ENCODE measurements at places on chromosomes 12 and 14. TPM values are rescaled to one million over a fixed set of nuclear protein-coding genes. Genes with fewer than 3 reads are reported as not detected.

PSMC6 gene
- polyA plus RNA-seq: 88.8 TPM

SIX6 gene
- polyA plus RNA-seq: not detected

TPH2 gene
- polyA plus RNA-seq: not detected

SERPINA5 gene
- not detected for polyA plus RNA-seq

WSCD2 gene
- 1.7 TPM for polyA plus RNA-seq

MYO1H gene
- polyA plus RNA-seq: 0.25 TPM

DNA sequence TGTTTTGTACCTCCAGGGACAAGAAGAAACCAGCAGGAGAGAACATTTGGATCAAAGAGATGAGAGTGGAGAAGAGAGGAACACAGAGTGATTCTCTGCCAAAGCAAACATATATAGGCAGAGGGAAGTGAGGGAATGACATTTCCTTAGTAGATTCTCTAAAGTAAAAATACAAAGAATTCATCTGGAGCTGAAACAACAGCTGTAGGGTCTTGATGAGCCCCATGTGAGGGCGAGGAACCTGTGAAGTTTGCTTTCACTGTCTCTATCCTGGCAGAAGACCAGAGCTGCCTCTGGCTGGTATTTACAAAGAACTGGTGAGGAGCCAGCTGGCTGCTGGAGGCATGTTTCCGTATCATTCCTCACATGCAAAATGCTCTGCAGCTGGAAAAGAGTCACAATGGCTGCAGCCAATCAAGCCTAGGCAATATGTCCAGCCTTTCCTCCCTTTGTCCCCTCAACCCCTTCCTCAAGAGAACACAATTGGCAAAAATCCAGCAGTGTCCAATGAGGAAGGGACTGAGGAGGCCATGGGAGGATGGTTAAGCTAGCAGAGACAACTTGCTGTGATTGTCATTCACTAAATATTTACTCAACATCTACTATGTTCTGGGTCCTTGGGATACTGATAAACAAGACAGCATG lies 122.5 kb downstream of the PHLDA1 start:
- peak; percentile 89 for DNase-seq

DNA sequence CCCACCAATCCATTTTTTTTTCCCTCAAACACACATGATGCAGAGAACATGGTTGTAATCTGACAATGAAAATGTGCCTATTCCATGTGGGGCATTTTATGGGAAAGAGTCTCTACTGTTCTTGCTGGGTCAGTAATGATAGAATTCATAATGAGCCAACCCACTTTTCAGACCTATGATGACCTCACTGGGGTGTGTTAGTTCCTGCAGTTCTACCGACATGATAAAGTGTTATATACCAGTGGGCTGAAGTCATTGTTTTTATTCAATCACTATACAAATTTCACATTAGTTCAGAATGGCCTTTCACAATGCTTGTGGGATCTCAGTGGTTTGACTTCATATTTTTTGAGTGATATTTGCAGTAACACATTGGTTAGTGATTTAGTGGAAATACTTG lies 47.5 kb downstream of the PPFIBP1 start:
- DNase-seq: no peak

DNA sequence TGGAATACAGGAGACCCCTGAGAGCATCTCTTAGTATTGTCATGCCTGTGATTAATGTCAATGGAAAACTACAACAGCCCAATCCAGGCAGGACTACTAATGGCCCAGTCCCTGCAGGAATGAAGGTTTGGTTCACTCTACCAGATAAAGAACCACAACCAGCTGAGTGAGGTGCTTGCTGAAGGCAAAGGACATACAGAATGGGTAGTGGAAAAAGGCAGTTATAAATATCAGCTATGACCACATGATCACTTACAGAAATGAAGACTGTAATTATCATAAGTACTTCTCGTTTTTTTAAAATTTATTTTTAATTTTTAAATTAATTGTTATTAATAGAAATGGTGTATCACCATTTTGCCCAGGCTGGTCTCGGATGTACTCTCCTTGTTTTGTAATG lies 17.2 kb upstream of the LPCAT3 start:
- DNase-seq: no peak

DNA sequence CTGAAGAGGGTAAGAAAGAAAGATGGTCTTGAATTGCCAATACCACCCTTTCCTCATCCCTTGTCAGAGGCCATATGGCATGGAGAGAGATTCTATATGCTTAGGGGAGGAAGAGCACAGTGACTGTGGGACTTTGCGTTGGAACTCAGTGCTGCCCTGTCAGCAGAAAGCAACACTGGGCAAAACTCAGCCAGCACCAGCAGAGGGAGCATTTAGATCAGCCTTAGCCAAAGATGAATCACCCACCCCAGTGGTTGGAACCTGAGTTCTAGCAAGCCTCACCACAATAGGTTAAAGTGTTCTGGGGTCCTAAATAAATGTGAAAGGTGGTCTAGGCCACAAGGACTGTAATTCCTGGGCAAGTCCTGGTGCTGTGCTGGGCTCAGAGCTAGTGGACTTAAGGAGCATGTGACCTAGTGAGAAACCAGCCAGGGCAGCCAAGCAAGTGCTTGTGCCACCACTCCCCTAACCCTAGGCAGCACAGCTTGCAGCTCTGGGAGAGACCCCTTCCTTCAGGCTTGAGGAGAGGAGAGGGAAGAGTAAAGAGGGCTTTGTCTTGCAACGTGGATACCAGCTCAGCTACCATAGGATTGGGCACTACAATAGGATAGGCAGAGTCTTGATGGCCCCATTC lies 11.4 kb upstream of the BCAT1 start:
- no peak for DNase-seq

DNA sequence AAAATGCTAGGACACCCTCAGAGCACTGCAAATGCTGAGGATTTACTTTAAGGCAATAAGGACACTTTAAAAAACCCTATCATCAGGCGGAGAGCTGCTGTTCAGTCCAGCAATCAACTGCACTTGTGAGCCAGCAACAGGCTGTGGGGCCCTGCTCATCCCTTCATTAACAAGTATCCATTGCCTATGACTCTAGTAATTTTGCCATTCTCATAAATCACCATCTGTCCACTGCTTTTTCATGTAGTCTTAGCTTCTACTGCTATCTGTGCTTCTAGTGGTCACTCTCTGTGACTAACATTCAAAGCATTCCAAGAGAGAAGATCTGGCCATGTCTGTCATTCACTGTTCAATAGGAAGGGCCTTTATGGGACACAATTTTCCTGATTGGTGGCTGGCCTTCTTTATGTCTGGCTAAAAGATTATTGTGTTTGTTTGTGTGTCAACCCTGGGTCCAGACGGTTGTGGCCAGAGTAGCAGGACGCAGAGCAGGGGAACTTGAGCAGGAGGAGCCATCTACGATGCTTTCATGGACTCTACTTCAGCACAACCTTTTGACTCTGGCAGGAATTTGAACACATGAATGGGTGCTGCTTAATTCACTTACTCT lies 3.6 kb upstream of the KRAS start:
- DNase-seq: no peak

DNA sequence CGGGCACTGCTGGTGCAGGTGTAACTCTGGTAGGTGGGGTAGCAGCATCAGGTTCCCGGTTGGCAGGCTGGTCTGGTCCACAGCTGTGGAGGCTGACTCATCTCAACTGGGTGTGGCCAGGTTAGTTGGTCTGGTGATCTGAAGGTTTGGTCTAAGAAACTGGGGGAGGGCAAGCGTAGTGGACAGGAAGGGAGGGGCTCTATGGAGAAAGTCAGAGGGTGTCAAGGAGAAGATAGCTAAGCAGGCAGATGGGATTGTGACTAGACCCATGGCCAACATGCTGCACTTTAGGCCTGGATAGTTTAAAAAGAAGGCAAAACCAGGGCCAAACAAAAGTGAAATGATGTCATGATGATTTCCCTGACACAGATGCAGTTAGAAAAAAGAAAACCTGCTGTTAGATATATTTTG lies 7.9 kb downstream of the TRIM9 start:
- no peak for DNase-seq

DNA sequence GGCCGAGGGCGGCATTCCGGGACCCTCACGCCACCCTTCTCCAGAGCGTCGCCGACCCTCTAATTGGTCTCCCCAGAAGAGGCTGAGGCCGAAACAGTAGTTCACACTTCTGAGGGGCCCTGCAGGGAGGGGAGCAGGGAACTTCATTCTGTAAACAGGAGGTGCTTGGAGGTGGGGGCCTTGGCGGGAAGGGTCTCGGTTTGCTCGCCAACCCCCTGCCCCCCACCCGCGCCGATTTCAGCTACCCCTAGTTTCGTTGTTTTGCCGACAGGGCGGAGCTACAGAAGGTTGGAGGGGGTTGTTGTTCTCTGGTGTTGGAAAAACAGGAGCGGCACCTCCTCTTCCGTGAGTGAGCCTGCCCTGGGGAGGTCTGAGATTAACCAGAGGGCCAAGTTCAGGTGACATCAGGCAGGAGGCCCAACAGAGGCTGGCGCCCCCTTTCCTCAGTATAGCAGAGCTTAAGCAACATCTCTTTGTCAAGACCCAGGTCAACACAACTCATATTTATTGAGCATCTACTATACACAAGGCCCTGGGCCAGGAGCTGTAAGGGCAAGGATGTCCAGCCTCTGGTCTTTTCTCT lies 682 bp downstream of the ERBB3 start:
- DNase-seq: no peak

GRCh38 chr14:103716899-103717411 lies 1.3 kb downstream of the ZFYVE21 start:
- DNase-seq: no peak
